ENCODE measurements at places on chromosomes 6 and 20.

DNA sequence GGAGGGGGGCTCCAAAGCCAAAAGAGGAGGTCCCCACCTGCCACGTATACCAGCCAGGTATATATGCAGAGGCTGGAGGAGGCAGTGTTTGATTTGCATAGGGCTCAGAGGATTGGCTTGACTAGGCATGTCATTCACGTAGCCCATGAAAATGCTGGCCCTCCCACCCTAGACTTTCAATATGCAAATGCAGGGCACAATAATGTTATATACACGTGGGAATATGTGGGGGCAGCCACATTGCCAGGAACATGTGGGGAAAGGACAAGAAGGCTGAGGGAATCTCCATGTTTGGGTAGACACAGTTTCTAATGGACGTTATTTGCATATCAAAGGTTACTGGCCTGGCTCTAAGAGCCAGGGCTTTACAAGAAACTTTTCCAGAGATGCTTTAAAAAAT is 301.8 kb downstream of the FARS2 start:
- no peak for DNase-seq

DNA sequence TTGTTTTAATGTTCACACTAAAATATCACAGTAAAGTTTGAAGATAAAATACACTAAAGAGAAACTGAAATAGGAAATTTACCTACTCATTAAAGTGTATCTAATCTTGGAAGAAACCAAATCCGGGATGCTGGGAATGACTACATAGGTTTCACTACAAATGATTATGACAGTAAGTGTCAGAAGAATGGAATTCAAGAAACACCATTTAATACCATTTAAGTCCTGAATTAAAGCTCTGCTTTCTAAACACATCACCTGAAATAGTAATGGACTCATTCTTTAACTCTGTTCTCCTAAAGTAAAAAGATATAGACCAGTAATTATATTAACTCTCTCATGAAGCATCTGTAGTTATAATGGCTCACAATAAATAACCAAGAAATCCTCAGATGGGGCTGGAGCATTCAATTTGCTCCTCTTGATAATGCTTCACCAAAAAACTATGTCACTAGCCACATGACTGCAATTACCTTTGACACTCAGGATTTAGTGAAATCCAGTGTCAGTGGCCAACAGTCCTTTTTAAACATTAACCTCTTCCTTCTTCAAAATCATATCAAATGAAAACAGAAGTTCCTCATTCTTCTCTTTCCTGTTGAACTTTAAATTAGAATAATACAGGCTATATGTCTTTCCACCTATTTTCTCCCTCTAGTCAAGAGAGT is 41.4 kb downstream of the MAP7 start:
- DNase-seq: no peak

DNA sequence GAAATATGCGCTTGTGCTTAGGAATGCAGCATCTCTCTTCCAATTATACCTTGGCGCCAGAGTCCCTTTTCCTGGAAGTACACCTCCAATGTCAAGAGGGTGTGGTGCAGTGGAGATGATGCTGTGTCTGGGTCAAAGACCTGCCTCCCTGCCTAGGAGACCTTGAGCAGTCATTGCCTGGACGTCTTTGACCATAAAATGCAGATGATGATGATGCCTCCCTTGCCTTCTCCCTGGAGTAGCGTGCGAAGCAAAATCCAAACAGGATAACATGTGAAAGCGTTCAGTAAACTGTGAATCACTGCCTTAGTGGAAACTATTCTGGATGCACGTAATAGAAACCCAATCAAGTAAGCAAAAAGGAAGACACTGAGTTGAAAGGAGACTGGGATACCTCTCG is 97.4 kb upstream of the ARMC2 start:
- DNase-seq: no peak

DNA sequence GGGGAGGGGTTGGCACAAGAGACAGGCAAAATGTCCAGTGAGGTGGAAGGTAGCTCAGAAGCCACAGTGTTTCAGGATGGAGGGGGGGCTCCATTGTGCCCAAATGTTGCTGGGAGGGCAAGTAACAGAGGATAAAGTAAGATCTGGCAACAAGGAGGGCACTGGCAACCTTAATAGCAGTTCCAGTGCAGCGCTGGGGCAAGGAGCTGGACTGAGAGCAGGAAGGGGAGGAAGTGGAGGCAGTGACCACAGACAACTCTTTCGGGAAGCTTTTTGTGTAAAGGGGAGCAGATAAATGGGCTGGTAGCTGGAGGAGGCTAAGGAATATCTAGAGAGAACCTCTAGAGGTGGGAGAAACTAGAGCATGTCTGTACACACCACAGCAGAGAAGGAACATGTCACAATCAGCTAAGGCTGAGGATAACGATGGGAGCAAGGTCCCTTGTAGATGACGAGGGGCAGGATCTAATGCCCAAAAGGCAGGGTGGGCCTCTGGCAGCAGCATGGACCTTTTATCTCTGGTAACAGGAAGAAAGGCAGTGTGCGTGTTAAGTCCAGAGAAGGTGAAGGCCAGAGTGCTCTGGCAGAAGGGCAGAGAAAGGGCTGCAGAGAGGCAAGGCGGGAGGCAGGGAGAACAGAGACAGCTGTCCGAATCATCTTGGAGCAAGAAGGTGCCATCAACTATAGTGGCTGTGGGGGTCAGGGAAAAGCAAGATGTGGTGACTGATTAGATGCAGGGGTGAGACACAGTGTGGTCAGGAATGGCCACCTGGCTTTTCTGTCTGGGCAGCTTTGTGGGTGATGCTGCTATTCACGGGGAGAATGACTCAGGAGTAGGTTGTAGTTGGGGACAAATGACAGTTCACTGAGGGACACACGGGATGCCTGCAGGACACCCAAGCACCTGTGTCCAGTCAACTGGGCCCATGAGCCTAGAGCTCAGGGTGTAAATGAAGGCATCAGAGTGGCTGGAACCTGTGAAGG is 17.4 kb downstream of the TMEM242 start:
- no peak for DNase-seq

DNA sequence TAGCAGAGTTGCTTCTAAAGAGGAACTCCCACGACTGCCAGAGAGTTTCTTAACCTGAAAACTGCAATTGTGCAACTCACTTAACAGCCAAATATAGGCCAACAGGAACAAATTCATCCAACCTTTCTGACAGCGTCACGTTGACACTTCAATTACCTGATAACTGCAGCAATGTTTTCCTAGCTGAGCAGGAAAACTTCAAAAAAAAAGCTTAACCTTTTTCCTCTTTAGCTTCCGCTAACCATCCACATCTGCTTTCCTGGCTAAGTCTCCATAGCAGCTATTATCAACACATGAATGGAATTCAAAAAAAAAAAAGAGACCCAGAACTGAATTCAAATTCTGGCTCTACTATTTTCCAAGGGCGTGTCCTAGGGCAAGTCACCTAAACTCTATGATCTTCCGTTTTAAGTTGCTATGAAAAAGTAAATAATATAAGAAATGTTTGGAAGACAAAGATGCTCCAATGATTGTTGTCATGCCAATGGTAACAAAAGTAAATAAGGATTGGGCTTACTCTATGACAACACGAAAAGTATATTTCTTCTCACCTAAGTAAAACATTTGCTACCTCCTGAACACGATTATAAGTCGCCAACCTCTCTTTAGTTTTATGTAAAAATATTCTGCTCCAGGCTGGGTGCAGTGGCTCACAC is 524.6 kb upstream of the JARID2 start:
- DNase-seq: peak; percentile 29

DNA sequence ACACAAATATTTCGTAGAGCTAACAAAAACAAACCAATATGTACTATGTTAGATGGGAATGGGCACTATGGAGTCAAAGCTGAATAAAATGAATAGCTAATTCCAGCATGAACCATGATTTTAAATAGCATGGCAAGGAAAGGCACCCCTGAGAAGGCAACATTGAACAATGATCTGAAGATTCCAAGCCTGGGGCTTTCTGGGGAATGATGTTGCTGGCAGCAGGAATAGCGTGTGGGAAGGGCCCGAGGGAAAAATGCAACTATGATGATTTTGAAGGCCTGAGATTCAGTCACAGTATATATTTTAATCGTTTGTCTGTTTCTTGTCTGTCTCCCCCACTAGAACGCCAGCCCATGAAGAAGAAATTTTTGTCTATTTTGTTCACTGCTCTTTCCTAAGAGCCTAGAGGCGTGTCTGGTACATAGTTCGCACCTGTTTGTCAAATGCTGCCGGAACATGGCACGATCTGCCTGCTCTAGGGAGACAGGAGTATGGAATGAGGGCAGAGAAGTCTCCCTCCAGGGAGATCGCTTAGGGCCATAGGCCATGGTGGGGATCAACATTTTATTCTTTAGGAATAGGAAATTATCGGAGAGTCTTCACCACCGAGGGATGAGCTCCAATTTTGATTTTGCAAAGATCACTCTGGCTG is 84.8 kb upstream of the EYA2 start:
- no peak for DNase-seq

DNA sequence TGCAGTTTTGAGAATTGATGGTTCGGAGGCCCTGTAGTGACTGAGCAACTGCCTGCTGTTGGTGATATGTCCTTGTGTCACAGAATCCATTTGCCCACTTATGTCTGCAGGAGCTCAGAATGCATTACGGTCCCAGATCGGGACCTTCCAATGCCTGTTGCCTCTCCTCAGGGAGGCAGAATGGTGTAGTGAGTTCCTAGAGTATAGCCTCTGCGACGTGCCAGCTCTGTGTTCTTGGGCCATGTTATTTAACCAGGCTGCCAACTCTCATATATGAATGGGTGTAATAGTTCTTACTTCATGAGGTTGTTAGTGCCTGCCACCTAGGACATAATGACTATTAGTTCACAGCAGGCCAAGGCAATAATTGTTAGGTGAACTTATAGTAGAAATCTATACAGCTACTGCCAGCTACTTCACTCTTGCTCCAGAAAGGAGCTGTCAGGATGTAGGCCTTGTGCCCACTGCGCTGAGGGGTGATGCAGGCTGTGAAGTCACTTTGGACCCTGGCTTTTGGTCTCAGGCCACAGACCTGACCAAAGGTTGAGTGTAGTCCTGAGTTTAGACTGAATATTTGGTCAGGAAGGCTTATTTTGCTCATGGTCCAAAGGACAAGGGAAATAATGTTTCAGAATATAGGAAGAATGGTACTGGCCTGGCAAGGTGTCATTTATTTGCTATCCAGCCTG is 82.1 kb downstream of the ASXL1 start:
- no peak for DNase-seq

DNA sequence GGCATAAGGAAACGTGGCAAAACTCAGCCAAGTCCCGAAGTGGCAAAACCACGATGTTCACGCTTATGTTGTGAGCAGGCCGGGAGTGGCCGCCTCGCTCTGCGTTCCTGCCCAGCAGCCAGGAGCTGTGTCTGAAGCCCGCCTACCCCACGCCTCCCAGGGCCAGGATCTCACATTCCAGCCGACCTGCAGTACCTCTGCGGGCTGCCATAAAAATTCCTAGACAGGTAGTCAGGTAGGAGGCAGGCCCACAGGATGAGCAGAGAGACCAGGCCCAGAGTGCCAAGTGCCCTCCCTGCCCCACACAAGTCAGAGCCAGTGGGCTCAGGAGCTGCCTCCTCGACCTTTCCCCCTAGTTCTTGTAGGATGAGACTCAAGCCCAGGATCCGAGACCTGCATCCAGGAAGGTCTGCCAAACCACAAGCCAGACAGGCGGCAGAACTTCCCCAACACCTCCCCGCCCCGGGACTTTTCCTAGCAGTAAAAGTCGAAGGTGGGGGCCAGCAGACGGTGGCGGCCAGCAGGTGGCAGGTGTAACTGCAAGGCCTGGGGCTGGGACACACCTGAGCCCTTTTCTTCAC is 16.7 kb downstream of the PMEPA1 start:
- DNase-seq: no peak

DNA sequence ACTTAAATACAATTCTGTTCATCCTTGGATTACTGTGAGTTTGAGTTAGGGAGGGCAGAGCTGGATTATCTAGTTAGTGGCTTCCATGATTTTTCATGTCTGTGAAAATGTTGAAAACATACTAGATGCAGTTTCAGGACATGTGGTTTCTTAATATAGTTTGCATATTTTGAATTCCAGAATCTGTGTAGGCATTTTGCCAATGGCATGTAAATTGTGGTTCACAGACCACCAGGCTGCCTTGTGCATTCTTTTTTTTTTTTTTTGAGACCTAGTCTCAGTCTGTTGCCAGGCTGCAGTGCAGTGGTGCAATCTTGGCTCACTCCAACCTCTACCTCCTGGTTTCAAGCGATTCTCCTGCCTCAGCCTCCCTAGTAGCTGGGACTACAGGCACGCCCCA is 42.8 kb downstream of the CDC5L start:
- no peak for DNase-seq

DNA sequence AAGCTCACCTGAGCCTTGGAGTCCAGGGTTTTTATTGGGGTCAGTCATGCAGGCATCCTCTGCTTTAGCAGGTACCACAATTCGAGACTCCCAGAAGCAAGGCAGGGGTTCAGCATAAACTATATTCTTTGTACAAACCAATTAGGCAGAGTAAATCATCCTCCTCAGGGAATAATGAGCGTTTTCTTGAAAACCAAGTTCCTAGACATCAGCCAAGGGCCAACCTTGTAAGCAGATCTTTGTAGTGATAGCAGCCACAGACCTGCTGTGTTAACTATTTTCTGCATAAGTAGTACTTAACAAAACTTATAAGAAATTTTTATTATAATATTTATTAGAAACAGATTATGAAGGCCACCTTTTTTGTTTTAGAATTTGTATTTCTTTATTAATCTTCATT is 74.7 kb downstream of the STXBP5 start:
- no peak for DNase-seq

- peak; percentile 77 for DNase-seq
Observed at GRCh38 chr20:573414-574296, 30.1 kb upstream of the CSNK2A1 start.
